Activated CD4-positive, alpha-beta T cell treated with anti-CD3 and anti-CD28 coated beads, Interleukin-2, Interleukin-4, amounts not matched to agents 100 ng/mL and 50 ng/mL, durations not matched to agents 16 hours and 8 hours (primary cell): ENCODE measurements at places on chromosomes 3 and 15.

- DNase-seq, result peak; percentile 77
These were observed 103.7 kb downstream of the FRMD4B start for GRCh38 chr3:69282181-69282580.

- DNase-seq, result no peak
These were observed 44.0 kb downstream of the OTOL1 start for GRCh38 chr3:161540594-161540993.

DNA sequence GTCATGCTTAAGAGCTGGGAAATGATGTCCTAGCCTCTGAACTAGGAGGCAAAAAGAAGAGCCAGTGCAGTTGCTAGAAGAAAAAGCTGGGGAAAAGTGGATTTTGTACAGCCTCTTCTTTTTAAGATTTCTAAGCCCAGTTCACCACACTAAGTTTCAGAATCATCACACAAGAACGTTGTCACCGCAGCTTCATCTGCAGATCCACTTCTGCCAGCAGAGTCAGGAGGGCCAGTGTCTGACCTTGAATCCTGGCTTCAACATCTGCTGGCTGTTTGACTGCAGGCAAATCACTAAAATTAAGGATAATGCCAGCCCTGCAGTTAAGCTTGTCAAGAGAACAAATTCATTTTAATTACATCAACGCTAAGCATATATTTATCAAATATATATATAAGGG is 36.2 kb downstream of the HDC start:
- DNase-seq, result no peak

GRCh38 chr3:49714728-49715550 is 4.5 kb downstream of the AMIGO3 start:
- no peak for DNase-seq

DNA sequence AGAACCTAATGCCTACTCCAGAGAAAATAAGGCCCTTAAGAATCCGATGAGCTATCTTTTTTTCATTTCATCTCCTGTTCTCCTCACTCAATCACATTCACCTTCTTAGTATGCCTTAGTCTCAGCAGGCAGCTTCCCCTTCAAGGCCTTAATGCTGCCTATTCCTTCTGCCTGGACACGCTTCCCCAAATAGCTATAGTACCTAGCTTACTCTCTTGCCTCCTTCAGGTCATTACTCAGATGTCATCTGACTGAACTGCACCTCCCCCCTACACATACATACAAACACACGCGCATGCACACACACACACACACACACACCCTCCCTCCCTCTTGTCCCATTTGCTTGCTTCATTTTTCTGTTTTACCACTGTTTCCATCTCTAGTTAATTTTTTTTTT is 191.5 kb upstream of the MLF1 start:
- DNase-seq, result no peak

DNA sequence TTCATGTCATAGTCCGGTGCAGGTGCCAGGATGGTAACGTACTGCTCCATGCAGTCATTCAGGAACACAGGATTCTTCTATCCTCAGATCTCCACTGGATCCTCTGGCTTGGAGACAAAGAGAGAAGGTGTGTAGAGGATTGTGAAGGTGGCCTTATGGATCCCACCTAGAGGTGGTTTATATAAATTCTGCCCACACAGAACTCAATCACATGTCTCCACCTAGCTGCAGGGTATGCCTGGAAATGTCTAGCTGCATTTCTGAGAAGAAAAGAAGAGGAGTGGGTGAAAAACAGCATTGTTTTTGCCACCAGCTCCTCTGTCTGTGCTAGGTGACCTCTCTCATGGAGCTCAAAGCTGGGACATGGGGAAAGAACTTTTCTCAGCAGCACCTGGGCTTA is 478.7 kb downstream of the PDCD6IP start:
- no peak for DNase-seq

- DNase-seq, result no peak
These were observed 187.4 kb upstream of the STAC start for GRCh38 chr3:36192901-36193300.

DNA sequence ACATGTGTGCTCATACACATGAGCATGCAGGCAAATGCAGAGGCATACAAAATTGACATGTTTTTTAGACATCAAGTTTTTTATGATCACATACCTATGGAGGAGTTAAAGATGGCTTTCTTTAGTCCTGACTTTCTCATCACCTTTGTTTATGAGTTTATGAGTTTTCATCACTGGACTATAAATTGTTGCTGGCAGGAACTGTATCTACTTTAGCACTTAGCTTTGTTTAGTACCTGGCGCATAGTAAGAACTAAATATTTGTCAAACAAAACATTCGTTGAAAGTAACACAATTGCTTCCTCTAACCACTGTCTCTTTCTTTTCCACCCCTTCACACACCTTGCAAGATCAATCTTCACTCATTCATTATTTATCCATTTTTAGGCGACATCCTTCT is 182.6 kb downstream of the SUCNR1 start:
- no peak for DNase-seq

DNA sequence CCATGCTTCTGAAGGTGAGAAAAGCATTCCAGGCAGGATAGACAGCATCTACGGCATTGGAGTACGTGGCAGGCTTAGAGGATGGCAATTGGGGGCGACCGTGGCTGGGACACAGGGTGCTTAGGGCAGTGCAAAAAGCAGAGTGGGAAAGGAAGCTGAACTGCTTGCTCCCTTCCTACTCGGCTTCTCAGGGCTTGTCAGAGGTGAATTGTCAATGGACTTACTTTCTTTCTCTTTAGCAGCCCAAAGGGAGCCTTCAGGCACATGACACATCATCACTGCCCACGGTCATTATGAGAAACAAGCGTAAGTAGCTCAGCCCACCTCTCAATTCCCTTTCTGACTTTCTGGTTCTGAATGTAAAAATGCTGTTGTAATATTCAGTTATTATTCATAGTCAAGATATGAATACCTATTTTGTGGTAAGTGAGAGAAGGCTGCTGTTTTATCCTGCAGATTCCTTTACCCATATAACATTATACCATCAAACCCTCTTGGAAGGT is 84.3 kb downstream of the KLHL25 start:
- peak; percentile 83 for DNase-seq

DNA sequence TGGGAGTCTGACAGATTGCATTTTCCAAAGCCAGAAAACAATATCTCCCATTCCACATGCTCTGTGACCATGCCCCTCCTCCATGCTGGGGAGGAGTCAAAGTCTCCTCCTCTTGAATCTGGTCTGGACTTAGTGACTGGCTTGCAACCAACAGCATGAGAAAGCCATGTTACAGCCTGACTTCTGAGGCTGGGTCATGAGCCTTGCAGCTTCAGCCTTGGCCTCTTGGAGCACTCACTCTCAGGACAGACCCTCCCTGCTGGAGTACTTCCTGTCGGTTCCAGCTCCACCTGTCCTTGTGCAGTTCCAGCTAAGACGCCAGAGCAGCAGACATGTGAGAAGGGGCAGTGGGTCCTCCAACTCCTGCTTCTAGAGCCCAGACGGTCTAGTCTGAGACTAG is 49.7 kb upstream of the RBSN start:
- no peak for DNase-seq

DNA sequence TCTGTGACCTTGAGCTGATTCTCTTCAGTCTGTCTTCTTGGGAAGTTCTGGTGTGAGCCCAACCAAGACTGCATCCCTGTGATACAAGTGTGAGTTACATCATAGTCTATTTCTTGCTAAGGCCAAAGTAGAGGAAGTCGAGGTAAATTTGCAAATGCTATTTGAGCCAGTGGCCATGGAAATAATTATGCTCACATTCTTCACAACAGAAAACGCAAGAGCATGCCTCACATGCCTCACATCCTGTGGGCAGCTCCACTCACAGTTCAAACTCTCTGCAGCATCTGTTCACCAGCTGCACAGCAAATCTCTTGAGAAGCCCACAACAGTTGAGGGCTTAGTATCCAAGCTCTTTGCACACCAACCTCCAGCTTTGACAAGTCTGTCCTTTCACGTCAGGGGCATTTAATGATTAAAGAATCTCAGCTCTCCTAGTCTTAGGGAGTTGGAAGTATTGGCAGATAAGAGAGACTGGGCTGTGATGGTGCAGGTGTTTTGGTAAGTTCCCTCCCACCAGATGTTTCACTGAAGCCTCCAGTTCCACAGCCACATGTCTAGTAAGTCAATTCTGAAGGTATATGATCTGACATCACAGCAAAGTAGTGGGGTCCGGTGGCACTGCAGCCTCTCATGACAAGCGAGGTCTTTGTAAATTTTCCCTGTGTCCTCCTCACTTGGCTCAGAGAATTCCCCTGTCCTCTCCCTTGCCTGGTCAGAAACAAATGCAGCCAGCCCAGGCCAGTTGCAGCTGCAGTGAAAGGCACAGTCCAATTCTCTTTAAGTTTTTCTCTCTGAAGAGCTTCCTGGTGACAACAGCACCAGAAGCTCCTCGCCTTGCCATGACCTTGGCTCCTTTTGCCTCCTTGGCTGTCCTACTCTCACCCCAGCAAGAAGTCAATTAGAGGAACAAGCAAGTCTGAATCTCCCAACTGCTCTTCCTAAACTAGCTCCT is 166.1 kb downstream of the SSR3 start:
- DNase-seq, result no peak

DNA sequence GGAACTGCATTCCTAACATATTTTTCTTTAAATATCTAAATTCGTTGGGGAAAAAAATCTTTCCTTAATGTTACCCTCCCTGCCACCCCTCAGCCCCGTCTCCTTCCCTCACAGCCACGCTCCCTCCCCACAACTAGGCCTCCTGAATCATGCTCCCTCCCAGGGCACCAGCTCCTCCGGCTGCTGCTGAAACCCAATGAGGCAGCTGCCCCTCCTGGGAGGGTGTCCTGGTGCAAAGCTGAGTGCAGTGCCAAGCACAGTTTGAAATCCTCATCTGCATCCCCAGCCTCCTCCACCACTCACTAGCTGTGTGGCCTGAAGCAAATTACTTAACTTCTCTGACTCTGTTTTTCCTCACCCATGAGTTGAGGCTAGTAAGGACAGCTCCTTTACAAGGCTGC is 2.7 kb upstream of the NR2E3 start:
- DNase-seq, result no peak

DNA sequence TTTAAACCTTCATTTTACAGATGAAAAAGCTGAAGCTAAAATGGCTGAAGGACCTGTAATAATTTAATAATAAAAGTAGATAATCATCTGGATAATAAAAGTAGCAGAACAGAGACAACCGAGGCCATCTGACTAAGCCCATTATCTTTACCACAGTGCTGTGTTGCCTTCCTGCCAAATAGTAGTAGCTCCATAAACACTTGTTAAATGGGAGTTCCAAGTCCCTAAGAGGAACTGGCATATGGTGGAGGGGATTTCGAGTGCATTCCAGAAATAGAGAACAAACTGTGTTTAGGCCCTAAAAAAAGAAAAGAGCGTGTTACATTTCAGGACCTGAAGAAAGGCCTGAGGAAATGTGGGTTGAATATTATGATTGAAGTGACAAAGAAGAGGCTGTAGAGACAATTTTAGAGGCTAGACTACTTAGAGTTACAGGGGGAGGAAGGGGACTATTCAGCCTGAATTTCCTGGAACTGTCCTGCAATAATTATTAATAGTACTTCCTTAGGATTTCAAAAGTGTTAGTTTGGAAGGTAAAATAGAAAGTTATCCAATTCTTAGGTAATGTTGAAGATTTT is 424.3 kb downstream of the ROBO2 start:
- DNase-seq, result no peak

- no peak for DNase-seq
These were observed 64.9 kb upstream of the RAD18 start for GRCh38 chr3:9028134-9028533.

- DNase-seq, result no peak
These were observed 49.9 kb upstream of the DPPA4 start for GRCh38 chr3:109387201-109387600.

DNA sequence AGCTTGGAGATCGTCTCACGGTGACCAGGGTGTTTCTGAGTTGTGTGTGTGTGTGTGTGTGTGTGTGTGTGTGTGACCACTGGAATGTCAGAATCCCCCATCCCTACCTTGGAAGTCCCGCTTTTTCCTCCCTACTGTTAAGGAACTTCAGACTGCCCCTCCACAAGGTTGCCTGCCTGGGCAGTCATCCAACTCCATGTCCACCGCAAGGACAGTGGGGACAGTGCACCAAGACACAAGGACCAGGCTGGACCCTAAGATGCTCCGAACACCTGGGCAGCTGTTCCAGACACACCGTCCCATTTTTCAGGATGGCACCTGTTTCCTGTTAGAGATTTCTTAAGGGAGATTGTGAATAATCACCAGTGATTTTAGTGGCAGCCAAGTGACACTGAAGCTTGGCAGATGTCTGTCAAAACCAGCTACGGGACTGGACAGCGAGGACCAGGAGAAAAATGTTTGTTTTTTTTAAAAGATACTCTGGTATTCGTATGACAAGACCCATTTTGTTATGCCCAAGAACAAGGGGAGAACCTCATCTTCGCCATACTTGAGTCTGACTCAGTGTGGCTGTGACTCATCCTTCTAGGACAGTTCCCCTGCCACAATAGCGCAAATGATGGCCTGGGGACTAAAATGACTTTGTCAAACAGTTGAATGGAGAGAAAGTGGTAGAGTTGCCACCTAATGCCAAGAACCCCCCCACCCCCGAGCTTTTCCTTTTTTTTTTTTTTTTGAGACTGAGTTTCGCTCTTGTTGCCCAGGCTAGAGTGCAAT is 15.5 kb downstream of the PAQR9 start:
- peak; percentile 67 for DNase-seq

GRCh38 chr3:98567666-98568270 is 25.6 kb downstream of the CPOX start:
- peak; percentile 67 for DNase-seq

GRCh38 chr3:99410789-99411311 is 227.5 kb upstream of the COL8A1 start:
- no peak for DNase-seq
